Midbrain (tissue), 1 donor: ENCODE measurements at places on chromosomes 2 and 18.

DNA sequence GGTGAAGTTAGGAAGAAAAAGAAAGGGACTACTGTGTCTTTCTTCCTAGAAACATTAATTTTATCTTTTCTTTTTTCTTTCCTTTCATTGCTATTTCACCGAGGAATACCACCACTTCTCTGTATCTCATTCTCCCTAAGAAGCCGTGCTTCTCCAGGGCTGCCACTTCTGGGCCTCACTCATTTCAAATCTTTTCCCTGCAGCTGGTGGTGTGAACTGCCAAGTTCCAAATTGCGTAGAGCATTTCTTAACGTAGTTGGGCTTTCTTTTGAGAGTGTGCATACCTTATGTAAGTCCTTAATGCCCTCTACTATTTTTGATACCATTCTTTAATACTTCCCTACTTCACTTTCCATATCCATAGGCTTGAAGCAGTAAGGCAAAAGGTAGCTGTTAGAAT, 66.7 kb upstream of the CYP1B1 start:
- DNase-seq: no peak

DNA sequence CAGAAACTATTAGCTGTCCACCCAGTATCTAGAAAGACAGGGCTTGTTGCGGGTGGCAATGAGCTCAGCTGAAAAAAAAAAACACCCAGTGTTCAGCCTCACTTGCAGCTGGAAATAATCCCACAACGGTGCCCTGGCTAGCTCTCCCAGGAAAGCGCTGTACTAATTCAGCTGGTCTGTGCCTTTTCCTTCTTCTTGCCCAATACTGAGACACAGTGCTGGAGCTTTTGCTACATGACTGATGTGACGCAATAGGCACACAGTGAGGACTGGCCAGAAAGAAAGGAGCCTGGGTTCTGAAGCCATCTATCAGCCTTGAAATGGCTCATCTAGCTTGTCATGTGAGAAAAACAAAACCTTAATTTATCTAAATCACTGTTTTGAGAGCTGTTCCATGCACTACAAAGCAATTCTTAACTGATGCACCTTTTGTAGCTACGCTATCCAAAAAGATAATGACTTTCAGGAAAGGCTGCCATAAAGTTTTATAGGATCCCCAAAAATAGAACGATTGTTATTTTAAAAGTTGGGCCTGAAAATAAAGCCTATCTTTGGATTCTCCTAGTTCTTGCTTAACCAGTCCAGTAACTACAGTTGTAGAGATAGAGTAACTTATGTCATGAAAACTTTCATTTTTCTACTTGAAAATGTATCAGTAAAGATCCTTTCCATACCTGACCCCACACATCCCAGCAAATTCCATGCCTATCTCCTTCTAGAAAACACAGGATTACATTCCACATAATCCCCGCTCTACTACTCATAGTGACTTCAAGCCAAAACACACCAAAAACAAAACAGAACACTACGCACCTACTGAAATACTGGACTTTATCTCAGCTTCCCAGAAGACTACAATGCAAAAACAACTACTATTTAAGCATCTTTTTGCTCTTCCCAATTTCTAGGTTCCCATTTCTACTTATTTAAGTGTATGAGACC, 15.9 kb downstream of the KIDINS220 start:
- DNase-seq: peak; percentile 78

GRCh38 chr2:227739351-227739750, 6.3 kb upstream of the SCYGR8 start:
- DNase-seq: no peak

DNA sequence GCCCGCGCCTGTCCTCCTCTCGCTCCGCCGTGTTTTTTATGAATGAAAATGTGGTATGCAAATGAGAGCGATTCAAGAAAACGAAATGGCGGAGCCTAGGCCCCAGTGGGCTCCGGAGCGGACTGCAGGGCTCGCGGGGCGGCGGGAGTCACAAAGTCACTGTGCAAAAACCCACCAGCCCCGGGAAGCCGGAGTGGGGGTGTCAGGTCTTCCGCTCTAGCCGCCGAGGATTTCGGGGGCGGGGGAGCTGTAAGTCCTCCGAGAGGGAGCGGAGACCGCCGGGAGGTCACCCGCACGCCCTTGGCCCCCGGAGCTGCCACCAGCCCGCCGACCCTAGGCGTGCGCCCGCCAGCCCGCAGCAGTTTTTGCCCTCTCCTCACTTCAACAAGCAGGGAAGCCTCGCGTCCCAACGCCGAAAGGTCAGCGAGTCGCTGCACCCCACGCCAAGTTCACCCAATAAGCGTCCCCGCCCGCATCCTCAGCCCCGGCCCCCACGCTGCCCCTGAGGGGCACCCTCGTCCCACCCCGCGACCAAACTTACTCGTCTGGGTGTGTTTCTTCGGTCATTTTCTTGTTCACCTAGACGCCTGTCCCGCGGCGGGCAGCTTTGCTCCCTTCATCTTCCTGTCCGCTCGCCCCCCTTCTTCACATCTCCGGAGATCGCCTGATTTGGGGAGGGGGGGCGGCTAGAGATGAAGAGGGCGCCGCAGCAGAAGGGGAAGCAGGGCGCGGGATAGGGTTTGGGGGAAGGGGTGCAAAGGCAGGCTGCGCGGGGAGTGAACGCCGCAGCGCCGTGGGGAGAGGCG, 775 bp downstream of the SPRED2 start:
- DNase-seq: peak; percentile 43

GRCh38 chr2:43033466-43034241, 192.8 kb downstream of the ZFP36L2 start:
- no peak for DNase-seq

DNA sequence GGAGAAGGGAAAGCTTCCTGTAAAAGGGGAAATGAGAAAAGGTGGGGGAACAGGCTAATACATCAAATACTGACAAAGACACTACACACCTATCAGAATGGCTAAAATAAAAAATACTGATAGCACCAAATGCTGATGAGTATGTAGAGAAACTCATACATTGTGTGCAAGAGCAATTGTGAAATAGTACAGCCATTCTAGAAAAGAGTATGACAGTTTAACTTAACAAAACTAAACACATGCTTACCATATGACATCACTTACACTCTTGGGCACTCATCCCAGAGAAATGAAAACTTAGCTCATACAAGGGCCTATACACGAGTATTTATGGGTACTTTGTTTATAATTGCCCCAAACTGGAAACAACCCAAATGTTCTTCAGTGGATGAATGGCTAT, 53.4 kb downstream of the ZNF638 start:
- no peak for DNase-seq

- DNase-seq: peak; percentile 83
Measured at GRCh38 chr2:39379643-39380524, 57.2 kb downstream of the MAP4K3 start.

DNA sequence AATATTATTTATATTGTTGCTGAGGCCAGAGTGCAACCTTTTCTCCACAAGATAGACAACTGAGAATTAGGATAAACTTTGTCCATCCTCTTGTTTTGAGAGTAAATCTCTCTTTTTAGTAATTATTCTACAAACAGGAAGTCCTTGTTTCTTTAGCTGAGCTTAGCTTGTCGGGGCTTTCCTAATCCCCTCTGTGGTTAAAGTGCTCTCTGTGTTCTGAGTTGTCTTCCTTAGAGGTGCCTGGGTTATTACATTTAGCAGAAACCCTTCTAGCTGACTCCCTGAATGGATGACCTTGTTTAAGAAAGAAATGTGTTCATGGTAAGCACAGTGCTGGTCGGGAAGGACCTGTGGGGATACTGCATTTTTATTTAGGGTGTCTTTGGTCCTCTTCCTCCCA, 12.7 kb downstream of the USP39 start:
- DNase-seq: no peak

- DNase-seq: no peak
Measured at GRCh38 chr2:160906878-160907277, 253.3 kb upstream of the TANK start.

DNA sequence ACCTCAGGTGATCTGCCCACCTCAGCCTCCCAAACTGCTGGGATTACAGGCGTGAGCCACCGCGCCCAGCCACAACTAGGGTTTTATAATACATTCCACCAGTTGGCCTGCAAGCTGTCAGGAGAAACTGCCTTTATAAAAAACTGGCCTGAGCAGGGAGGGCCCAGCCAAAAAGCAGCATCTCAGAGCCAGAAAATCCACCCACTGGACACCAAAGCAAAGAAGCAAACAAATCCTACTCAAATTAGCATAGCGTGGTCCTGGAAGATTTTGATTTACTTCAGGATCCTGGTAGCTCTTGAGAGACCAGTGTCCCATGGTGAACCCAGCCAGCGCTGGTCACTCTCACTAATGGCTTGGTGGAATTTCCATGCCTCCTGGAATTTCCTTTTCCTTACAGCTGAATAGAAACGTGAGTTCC, 60.0 kb upstream of the PXDN start:
- DNase-seq: no peak

GRCh38 chr2:30349691-30350090, 97.4 kb upstream of the LCLAT1 start:
- DNase-seq: no peak

DNA sequence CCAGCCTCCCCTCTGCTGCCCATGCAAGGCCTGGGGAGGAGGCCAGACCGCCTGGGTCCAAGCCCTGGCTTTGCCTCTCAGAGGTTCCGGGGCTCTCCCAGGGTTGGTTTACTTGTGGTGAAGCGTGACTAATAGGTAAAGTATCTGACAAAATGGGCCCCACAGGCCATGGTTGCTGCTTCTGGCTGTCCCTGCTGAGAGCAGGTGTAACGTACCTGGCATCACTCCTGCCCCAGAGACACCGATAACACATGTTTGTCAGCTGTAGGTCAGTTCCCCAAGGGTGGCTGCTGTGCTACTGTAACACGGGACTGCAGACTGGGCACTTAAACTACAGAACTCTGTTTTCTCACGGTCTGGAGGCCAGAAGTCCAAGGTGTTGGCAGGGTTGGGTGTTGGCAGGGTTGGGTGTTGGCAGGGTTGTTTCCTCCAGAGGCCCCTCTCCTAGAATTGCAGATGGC, 34.1 kb downstream of the ODC1 start:
- peak; percentile 16 for DNase-seq

DNA sequence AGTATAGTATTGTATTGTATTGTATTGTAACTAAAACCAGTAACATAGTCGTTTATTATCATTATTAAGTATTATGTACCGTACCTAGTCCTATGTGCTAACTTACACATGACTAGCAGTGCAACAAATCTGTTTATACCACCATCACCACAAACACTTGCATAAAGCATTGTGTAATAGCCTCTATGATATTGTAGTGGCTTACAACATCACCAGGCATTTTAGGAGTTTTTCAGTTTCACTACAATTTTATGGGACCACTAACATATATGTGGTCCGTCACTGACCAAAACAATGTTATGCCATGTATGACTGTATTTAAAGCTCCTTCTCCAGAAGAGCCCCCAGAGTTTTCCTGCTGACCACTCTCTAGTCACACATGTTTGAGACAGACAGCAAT, 306.2 kb downstream of the SETBP1 start:
- no peak for DNase-seq

DNA sequence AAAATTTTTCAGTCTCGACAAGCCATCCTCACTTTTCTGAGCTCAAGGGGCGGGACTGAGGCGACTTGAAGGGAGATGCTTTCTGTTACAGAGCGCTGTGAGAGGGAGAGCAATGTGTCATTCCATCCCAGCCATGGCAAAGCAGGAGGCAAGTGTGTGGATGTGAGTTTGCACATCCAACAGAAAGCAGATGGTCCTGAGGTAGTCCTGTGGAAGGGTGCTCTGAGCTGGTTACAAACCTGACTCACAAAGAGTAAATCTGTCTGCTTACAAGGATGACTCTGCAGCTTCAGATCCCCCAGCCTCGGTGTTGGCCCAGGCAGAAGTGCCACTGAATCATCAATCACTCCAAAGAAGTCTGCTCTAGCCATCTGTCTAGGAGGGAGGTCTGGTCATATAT, 482.0 kb upstream of the DCC start:
- DNase-seq: no peak

GRCh38 chr18:79572848-79573451, 106.7 kb upstream of the CTDP1 start:
- DNase-seq: no peak

- no peak for DNase-seq
Measured at GRCh38 chr18:61096226-61096625, 237.0 kb upstream of the CDH20 start.

GRCh38 chr2:240639566-240639965, 14.3 kb downstream of the GPR35 start:
- no peak for DNase-seq

- DNase-seq: no peak
Measured at GRCh38 chr2:39671604-39672003, 5.9 kb downstream of the TMEM178A start.

DNA sequence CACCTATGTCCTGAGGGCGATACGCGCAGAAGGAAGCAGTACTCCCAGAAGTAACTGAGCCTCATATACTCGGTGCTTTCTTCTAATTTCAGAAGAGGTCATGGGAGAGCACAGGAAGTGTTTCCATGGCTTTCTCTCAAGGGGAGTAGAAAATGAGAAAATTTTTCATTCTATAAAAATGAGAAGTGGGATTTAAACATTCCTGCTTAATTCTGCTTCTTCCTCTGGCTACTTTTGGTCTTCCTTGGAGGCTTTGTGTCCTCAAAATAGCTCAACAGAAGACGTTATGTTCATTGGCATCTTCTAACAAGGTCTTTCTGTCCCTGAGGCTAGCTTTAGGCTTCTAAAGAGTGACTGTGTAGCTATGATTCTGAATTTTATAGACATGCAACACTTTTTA, 497.0 kb downstream of the TDRD15 start:
- DNase-seq: no peak

GRCh38 chr2:46098621-46099062, 198.6 kb upstream of the EPAS1 start:
- DNase-seq: no peak

DNA sequence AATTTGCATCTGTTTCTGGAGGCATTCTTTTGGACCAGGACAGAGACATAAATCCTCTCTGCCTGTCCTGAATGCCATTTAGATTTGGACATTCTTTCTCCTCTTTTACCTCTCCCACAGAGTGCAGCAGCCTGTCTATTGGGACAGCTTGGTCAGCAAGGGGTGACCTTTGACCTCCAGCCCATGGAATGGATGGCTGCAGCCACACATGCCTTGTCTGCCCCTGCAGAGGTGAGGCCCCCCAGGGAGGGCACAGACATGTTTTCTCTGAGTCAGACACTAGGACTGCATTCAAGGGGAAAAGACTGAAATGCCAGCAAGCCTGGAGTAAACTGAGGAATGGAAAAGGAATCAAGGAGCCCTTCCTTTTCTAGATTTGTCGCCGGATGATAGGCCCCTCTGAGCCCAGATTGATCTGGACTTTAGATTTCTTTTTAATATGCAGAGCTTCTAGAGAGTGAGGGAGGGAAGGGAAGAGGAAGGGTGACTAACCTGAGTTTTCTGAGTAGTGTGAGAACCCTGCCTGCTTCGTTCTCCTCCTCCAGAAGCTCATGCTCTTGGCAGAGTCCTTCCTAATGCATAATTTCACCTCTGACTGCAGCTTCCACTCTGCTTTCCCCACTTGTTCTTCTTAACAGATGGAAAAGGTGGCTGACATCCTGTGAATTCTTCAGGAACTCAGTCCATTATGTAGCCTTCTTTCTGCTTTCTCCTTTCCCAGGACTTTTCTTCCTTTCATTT, 16.1 kb upstream of the TTLL4 start:
- no peak for DNase-seq
